ENCODE measurements at places on chromosomes 5 and 9.

DNA sequence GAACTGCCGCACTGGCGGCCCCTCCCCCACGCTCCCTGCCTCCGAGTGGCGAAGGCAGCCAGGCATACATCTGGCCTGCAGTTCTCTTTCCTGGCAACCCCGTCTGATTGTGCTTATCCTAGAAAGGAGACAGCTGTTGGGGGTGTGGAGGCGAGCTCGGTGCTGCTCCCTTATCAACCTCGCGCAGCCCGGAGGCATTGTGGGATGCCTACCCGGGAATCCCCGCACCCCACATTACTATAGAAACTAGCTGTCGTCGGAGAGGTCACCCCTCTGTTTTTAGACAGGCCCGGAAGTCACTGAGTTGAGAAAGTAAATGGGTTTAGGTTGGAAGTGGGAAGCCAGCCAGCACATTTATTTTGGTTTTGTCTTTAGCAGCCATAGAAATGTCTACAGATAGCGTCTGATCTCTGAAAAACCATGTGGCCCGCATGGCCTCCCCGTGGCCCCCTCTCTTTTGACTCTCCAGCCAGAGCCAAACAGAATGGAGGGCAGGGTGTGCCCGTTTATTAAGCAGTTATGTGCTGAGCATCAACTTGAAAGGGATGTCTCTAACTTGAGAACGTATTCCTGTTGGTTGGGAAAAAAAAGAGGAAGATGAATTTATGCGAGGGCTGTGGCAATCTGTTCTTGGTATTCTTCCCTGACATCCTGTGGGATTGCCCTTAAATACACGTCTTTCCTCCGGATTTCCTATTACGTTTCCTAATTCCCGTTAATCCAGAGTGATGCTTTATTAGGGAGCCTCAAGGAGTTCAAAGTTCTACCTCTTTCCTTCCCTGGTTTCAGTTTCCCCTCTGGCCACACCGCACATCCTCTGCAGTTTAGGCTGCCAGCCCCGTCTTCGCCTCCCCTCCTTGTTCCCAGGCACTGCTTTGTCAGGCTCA is 3.9 kb downstream of the STC2 start:
- H3K27ac ChIP-seq: peak overlapping the region; percentile 5
- no peaks in the 10 kb centered on the region for H3K4me1 ChIP-seq
- no peak overlapping the region for H3K4me3 ChIP-seq
- H3K27me3 ChIP-seq: no peaks in the 10 kb centered on the region

DNA sequence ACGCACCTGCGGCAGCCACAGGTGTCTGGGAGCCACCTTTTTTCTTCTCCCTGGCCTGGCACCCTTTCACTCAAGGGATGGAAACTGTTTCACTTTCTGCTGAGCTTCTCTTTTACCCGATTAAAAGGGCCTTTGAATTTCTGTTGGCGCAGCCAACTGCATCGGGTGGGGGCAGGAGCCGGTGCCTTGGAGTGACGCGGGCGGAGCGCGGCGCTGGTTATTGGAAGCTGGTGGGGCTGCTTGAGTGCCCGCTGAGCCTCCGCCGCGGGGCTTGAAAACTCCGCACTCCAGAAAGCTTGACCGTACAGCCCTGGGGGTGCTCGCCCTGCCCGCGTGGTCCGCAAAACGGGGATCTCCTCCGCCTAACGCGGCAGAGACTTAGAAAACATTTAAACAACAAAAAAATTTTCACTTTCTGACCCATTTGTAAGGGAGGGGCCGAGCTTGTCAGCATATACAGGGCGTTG is 52.0 kb upstream of the TJP2 start:
- no peaks in the 10 kb centered on the region for H3K36me3 ChIP-seq
- DNase-seq: peak; percentile 29
- H3K4me1 ChIP-seq: no peaks in the 10 kb centered on the region
- peak overlapping the region; percentile 39 for H3K27ac ChIP-seq

DNA sequence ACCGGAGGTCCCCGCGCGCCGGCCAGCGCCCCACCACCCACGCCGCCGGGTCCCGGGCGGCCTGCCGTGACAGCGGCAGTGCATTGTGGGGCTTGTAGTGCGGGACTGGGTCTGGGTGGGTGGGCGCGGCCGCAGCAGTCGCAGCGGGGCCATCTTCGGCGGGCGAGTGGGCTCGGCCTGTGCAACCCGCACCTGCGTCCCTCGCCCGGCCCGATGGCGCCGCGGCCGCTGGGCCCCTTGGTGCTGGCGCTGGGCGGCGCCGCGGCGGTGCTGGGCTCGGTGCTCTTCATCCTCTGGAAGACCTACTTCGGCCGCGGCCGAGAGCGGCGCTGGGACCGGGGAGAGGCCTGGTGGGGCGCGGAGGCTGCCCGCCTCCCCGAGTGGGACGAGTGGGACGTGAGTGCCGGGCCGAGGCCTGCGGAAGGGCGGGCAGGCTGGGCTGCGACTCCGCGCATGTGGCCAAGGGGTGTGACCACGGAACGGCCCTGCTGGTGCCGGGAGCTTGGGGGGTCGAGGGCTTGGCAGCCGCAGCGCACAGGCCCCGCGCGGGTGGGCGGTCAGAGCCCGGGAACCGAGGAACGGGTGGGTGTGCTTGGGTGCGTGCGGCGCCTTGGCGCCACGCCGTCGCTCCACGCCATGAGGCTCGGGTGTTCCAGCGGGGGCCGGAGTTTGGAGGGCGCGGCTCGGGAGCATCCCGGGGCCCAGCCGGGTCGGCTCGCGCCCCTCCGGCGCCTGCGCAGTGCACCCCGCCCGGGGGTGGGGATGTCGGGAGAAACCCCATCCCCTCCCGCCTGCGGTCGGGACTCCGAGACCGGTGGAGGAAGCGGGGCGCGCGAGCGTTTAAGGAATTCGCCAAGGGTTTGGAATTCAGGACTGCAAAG is at the start of gene ARL10:
Gene ARL10 (plus strand): TSS at position 137 of the 881 bp plus-strand sequence. CDS start 77 bp downstream, at position 214.
- no peaks in the 10 kb centered on the region for H3K27me3 ChIP-seq
- no peaks in the 10 kb centered on the region for H3K36me3 ChIP-seq
- H3K27ac ChIP-seq: no peak within 1 kb of the TSS
- peak within 1 kb of the TSS; percentile 62 for H3K4me3 ChIP-seq
- peak; percentile 39 for DNase-seq

- peaks cover 44% of the 10 kb centered on the region for H3K4me1 ChIP-seq
- no peaks in the 10 kb centered on the region for H3K27me3 ChIP-seq
- no peak overlapping the region for H3K27ac ChIP-seq
- no peak for DNase-seq
- H3K36me3 ChIP-seq: no peaks in the 10 kb centered on the region
These were observed 142.2 kb upstream of the MAP3K1 start for GRCh38 chr5:56673171-56673570.

- no peaks in the 10 kb centered on the region for H3K36me3 ChIP-seq
- no peak overlapping the region for H3K27ac ChIP-seq
- no peak overlapping the region for H3K4me3 ChIP-seq
These were observed 333.5 kb downstream of the CHSY3 start for GRCh38 chr5:130237721-130238120.

DNA sequence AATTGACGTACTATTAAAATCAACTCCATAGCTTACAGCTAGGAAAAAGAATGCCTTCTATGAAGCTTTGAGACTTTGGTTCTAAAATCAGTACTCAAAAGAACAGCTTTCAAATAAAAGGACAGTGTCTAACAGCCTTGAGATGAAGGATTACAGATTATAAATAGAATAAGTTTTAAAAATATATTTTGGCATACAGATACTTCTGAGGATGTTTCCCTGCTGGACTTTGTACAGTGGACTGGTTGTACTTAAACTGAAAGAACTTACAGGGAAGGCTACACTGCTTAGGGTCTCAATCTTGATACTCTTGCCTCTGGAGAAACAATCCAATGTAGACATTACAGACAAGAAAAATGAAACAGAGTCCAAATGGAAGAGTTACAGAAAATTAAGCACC is 452.7 kb downstream of the CETN3 start:
- no peaks in the 10 kb centered on the region for H3K27me3 ChIP-seq
- no peak for DNase-seq
- H3K4me3 ChIP-seq: no peak overlapping the region
- no peaks in the 10 kb centered on the region for H3K36me3 ChIP-seq
- H3K27ac ChIP-seq: no peak overlapping the region
- H3K4me1 ChIP-seq: no peaks in the 10 kb centered on the region

GRCh38 chr9:125739436-125739835 is 7.7 kb upstream of the PBX3 start:
- no peaks in the 10 kb centered on the region for H3K36me3 ChIP-seq
- no peaks in the 10 kb centered on the region for H3K27me3 ChIP-seq
- DNase-seq: no peak
- H3K4me3 ChIP-seq: no peak overlapping the region
- no peaks in the 10 kb centered on the region for H3K4me1 ChIP-seq
- H3K27ac ChIP-seq: no peak overlapping the region

DNA sequence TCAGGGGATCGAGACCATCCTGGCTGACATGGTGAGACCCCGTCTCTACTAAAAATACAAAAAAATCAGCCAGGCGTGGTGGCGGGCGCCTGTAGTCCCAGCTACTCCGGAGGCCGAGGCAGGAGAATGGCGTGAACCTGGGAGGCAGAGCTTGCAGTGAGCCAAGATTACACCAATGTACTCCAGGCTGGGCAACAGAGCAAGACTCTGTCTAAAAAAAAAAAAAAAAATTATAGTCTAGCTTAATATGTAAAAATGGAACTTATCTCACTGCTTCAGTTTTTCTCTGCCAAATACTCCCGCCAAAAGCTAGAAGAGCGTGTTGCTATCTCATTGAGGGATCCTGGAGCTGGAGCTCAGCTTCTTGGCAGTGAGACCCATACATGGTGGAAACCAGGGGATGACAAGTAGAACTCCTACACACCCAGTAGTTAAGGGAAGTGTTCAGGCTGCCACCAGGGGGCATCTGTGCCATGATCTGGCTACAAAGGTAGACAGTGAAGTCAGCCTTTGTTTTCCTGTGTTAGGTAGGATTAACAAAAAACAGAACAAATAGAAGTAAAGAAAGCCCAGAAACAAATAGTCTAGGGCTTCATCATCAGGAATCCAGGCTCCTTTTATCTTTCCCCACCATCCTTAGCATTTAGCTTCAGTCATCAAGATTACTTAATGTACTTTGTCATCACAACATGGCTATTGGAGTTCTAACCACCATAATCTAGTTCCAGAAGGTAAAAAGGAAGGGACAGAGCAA is 33.6 kb upstream of the GLIPR2 start:
- DNase-seq: peak; percentile 81
- no peak overlapping the region for H3K4me3 ChIP-seq
- H3K27ac ChIP-seq: peak overlapping the region; percentile 89
- no peaks in the 10 kb centered on the region for H3K36me3 ChIP-seq
- H3K4me1 ChIP-seq: peaks cover 38% of the 10 kb centered on the region
- H3K27me3 ChIP-seq: no peaks in the 10 kb centered on the region

DNA sequence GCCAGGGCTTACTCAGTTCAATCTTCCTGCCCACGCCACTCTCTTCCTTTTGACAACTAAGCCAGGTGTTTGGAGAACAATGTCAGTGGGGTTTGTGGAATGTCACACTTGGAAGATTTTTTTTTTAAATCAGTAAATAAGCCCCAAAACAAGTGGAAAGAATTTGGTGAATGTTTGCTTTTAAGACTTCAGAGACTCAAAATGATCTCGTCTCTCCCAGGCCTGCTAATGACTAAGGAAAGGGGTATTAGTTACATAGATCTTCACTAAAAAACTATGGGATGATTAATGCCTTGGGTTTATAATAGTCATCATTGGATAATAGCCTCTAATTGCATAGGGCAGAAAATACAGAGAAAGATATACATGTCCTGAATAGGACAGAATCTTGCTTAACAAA is 166.4 kb downstream of the DMRT2 start:
- no peak overlapping the region for H3K27ac ChIP-seq
- H3K4me3 ChIP-seq: no peak overlapping the region
- no peak for DNase-seq
- H3K27me3 ChIP-seq: no peaks in the 10 kb centered on the region
- no peaks in the 10 kb centered on the region for H3K4me1 ChIP-seq

GRCh38 chr9:130682421-130683121 is 11.0 kb upstream of the EXOSC2 start:
- no peaks in the 10 kb centered on the region for H3K27me3 ChIP-seq
- peak overlapping the region; percentile 80 for H3K4me3 ChIP-seq
- H3K27ac ChIP-seq: peak overlapping the region; percentile 51
- H3K36me3 ChIP-seq: no peaks in the 10 kb centered on the region
- H3K4me1 ChIP-seq: 0 out of 2 replicates have a peak, but pooled peaks cover 3% of the 10 kb centered on the region

DNA sequence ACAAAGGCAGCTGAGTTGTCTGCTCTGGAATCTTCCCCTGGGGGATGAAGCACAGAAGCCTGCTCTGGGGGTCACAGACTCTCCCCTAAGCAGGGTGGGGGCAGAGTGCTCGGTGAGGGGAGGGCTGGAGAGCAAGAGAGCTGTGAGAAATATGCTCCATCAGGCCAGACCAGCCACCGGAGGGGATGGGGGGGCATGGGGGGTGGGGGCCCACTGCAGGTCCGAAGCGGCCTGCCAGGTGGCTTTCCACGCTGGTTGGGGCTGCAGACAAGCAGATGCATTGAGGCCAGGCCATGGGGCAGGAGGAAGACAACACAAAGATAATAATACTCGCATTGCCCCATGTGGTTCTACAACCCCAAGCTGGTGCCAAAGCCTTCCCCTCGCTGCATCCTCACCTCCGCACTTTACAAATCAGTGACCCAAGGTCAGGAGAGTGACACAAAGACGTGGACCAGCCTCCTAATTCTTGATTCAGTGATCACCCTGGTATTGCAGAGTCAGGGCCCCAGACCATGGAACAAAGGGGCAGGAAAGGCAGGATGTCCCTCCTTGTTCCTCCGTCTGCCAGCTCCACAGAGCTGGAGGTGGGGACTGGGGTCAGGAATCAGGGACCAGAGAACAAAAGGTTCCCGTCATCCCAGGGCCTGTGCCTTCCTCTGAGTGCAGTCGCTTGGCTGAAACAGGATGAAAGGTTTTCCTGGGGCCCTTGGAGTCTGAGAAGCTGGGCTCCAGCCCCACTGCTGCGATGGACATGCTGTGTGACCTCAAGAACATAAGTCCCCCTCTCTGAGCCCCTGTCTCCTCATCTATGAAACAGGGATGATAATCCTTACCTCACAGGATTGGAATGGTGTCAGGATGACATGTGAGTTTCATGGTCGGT is 37.2 kb upstream of the GABRP start:
- H3K4me1 ChIP-seq: peaks cover 41% of the 10 kb centered on the region
- H3K36me3 ChIP-seq: no peaks in the 10 kb centered on the region
- H3K4me3 ChIP-seq: no peak overlapping the region
- H3K27me3 ChIP-seq: no peaks in the 10 kb centered on the region
- DNase-seq: no peak

DNA sequence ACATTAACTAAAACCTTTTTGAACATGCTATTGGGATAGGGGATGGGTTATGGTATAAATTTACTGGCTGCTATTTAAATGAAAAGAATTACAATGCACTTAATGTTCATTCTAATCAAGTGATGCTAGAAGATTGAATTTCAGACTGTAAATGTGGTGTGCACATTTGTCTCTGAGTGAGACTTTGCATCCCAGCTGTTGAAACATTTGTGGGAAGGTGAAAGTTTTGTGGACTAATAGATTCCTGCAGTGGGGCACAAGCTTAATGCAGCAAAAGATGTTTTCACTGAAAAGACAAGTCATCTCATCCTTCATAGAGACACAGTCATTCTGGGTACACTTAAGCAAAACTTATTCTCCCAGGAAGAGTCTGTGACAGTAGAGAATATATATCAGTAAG is 323.6 kb downstream of the NFIB start:
- H3K27me3 ChIP-seq: no peaks in the 10 kb centered on the region
- H3K4me1 ChIP-seq: no peaks in the 10 kb centered on the region
- no peak overlapping the region for H3K4me3 ChIP-seq
- no peaks in the 10 kb centered on the region for H3K36me3 ChIP-seq

All from Caco-2 (cell line).